Fibroblast of the aortic adventitia (primary cell): ENCODE measurements at places on chromosomes 7 and 10. TPM values are rescaled to one million over a fixed set of nuclear protein-coding genes. Genes with fewer than 3 reads are reported as not detected.
A peak's percentile ranks its signal among the peaks of the same experiment; 100 is the strongest.

The TFEC gene
- total RNA-seq, result 0.16 and 0.36 TPM in 2 replicates

The ATOH7 gene
- total RNA-seq, result not detected in 2 replicates

GRCh38 chr7:2893411-2893861, 49.3 kb upstream of the GNA12 start:
- no peak for DNase-seq

- DNase-seq, result no peak
These were observed 56.7 kb upstream of the EBF3 start for GRCh38 chr10:130020651-130021382.

DNA sequence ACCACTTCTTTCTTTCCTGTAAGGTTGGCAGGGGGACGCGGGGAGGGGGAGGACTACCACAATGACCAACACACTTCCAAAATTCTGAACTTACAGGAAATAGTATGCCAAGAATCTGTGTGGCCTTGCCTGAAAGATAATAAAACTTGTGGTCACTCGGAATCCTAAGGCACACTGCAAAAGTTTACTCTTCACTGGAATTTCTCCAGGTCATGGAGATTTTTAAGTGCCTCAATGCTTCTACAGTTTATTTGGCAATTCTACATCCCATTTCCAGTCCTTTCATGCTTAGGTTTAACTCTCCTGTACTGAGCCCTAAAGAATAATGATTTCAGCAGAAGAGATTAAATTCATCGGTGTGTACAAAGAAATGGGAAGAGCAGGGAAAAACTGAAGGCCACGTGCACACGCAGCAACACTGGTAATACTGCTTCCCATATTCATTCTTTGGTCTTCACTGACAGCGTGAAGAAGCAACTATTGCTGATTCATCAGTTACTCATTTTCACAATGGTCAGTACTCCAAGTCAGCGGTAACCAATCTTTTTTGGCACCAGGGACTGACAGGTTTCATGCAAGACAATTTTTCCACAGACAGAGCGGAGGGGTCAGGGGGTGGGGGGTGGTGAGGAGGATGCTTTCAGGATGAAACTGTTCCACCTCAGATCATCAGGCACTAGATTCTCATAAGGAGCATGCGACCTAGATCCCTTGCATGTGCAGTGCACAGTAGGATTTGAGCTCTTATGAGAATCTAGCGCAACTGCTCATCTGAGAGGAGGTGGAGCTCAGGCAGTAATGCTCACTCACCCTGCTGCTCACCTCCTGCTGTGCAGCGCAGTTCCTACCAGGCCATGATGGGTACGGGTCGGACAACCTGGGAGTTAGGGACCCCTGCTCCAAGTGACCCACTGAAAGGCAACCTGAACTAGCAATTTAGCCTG, 9.8 kb downstream of the LARP4B start:
- peak; percentile 59 for DNase-seq
